ENCODE measurements at places on chromosomes 1 and 21.

GRCh38 chr1:26890467-26890796, 349 bp upstream of the GPN2 start:
- no peaks in the 10 kb centered on the region for H3K27me3 ChIP-seq
- H3K36me3 ChIP-seq = no peaks in the 10 kb centered on the region
- H3K27ac ChIP-seq = peak overlapping the region; percentile 77

DNA sequence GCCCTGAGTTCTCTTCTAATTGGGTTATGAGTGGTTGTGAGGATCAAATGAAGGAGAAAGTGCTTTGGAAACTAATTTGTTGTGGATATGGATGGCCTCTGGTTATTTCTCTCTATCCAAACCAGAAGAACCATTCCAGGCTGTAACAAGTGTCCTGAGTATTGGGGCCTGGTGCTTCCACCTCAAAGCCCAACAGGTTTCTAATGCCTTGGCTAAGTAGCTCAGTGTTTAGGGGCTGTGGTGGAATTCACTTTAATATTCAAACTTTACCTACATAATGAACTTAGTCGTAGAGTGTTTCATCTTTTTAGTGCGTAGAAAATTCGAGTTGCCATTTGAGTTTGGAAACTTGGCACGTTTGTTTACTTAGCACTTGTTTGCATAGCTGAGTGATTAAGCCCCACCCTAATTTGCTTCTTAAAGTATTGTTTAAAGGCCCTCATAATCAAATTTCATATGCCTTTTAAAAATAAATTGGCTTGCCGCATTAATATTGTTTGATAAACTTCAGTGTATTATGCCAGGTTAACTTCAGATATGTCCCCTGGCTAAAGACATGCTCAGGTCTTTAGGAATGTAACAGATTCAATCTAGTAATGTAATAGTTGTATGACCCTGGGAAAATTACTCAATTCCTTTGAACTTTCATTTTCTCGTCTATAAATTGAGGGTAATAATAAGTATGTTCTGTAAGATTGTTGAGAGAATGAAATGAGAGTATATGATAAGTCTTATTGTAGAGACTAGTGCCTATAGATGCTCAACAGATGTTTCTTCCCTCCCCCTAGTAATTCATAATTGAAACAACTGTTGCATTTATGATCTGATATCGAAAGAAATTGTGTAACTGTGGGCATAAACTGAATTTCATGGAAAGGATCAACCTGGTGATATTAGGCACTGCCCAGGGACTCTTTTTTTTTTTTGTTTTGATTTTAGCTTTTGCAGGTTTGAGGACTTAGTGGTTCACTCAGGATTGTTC, 1.6 kb downstream of the AGO4 start:
- H3K27me3 ChIP-seq = no peaks in the 10 kb centered on the region
- peaks cover 2% of the 10 kb centered on the region for H3K4me1 ChIP-seq
- DNase-seq = no peak
- no peak overlapping the region for H3K27ac ChIP-seq
- H3K4me3 ChIP-seq = peak overlapping the region; percentile 88

DNA sequence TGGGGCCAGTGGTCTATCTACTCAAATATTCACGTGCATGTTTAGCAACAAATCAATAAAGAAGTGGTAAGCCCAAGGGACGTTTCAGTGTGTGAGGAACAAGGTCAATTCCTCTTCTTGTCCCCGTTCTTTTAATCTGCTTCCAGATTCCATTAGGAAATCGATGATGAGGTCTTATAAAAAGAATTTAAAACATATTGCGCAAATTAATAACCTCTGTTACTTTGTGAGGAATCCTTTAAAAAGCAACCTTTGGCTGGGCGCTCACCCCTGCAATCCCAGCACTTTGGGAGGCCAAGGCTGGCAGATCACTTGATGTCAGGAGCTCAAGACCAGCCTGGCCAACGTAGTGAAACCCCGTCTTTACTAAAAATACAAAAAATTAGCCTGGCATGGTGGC, 113.0 kb upstream of the TMPRSS2 start:
- no peaks in the 10 kb centered on the region for H3K4me1 ChIP-seq
- H3K36me3 ChIP-seq = no peaks in the 10 kb centered on the region

DNA sequence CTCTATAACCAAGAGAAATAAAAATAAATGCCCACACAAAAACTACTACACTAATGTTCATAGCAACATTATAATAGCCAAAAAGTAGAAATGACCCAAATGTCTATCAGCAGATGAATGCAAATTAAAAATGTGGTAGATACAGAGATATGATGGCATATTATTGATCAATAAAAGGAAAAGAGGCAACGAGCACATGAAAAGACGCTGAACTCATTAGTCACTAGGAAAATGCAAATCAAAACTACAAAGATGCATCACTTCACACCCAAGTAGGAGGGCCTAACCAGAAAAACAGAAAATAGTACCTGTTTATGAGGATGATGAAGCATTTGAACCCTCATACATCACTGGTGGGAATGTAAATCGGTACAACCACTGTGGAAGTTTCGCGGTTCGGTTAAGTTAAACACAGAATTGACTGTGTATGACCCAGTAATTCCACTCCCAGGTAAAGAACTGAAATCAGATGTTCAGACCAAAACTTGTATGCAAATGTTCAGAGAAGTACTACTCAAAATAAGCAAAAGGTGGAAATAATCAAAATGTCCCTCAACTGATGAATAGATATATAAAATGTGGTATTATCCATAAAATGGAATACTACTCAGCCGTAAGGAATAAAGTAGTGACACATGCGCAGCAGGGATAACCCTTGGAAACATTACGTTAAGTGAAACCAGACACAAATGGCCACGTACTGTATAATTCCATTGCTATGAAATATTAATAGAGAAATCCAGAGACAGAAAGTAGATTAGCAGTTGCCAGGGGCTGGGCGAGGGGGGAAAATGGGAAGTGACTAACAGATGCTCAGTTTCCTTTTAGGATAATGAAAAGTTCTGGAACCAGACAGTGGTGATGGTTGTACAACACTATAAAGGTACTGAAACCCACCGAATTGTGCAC, 3.1 kb downstream of the USP48 start:
- no peaks in the 10 kb centered on the region for H3K27me3 ChIP-seq
- peaks cover 4% of the 10 kb centered on the region for H3K4me1 ChIP-seq
- H3K27ac ChIP-seq = no peak overlapping the region
- DNase-seq = no peak

- H3K27ac ChIP-seq = no peak overlapping the region
- no peak overlapping the region for H3K4me3 ChIP-seq
- no peaks in the 10 kb centered on the region for H3K4me1 ChIP-seq
- no peaks in the 10 kb centered on the region for H3K36me3 ChIP-seq
- DNase-seq = no peak
- H3K27me3 ChIP-seq = no peaks in the 10 kb centered on the region
Measured at GRCh38 chr1:24535021-24535424, 20.9 kb upstream of the NCMAP start.

DNA sequence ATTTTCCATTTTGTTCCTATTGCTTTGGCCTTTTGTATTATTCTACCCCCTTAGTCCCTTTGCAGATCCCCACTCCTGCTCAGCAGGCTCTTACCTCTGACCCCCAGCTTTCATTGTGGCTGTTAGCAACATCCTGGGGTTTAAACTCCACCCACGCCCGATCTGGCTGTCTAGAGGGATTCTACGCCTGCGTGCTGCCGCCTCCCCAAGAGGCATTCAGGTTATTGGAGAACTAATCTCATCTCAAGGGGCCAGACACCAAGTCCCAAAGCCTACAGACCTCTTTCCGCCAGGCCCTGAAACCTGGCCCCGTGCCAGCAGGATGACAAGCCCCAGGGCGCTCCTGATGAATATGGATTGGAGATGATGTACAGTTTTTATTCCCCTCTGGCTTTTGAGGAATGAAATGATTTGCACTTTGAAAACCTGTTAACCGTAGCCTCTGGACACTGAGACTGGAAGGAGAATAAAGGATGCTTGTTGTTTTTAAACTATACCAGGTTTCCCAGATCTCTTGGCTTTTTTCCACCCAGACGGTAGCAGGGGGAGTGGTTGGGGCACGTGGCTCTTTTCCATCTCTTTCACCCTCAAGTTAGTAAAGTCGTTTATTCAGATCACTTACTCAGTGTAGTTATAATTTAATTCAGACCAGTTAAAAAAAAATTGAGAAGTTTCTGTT, 14.5 kb upstream of the IKBKE start:
- H3K4me3 ChIP-seq = no peak overlapping the region
- H3K4me1 ChIP-seq = no peaks in the 10 kb centered on the region
- DNase-seq = no peak
- H3K27me3 ChIP-seq = no peaks in the 10 kb centered on the region
- no peaks in the 10 kb centered on the region for H3K36me3 ChIP-seq
- H3K27ac ChIP-seq = no peak overlapping the region

GRCh38 chr1:48617252-48617651, 145.2 kb upstream of the SPATA6 start:
- DNase-seq = no peak
- no peaks in the 10 kb centered on the region for H3K4me1 ChIP-seq
- H3K27ac ChIP-seq = no peak overlapping the region

DNA sequence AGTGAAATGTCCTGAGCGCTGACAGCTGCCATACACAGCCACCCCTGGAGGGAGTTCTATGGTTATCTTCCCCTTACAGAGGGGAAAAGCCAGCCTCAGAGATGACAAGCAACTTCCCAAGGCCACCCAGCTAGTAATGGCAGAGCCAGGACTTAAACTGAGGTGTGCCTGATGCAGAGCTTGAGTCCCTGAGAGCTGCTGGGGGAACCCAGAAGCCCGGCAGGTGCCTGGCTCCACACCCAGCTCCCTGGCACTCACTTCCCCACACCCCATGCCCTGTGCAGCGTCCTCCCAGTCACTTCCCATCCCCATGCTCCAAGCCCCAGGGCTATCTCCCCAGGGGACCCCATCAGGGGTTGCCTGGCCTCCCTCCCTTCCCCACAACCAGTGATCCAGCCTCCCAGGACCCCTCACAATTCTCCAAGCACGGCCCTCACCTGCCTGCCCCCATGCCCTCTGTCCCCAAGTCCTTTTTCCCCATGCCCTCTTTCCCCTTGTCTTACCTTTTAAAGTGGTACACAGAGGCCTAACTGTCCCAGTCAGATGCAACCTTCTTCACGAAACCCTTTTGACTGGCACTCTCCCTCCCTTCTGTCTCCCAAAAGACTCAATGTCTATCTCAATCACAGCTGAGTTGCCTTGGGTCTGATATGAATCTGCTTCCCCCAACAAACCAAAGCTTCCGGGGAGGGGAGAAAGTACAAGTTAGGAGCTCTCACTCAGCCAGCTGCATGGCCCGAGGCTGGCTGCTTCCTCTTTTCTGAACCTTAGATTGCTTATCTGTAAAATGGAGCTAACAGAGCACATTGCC, 39.8 kb upstream of the LRP8 start:
- H3K4me3 ChIP-seq = no peak overlapping the region
- H3K36me3 ChIP-seq = no peaks in the 10 kb centered on the region
- no peaks in the 10 kb centered on the region for H3K4me1 ChIP-seq
- H3K27me3 ChIP-seq = no peaks in the 10 kb centered on the region

DNA sequence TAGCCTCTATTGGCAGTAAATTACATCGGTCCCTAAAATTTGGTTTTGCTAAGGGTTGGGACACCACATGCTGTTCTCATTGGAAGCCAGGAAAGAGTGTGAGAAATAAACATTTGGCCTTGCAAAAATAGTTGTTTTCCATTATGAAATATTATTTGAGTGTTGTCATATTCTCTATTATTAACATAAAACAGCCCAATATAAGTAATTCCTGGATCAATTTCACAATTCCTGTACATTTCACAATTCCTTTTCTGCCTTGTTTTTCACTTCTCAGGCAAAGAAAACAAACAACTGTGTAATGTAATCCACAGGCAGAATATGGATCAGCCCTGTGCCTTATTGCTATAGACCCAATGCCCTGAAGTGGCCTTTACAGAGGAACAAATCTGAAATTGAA, 40.5 kb downstream of the C1orf87 start:
- H3K27ac ChIP-seq = no peak overlapping the region
- DNase-seq = no peak
- H3K27me3 ChIP-seq = no peaks in the 10 kb centered on the region
- no peak overlapping the region for H3K4me3 ChIP-seq
- H3K36me3 ChIP-seq = no peaks in the 10 kb centered on the region
- peaks cover 2% of the 10 kb centered on the region for H3K4me1 ChIP-seq

DNA sequence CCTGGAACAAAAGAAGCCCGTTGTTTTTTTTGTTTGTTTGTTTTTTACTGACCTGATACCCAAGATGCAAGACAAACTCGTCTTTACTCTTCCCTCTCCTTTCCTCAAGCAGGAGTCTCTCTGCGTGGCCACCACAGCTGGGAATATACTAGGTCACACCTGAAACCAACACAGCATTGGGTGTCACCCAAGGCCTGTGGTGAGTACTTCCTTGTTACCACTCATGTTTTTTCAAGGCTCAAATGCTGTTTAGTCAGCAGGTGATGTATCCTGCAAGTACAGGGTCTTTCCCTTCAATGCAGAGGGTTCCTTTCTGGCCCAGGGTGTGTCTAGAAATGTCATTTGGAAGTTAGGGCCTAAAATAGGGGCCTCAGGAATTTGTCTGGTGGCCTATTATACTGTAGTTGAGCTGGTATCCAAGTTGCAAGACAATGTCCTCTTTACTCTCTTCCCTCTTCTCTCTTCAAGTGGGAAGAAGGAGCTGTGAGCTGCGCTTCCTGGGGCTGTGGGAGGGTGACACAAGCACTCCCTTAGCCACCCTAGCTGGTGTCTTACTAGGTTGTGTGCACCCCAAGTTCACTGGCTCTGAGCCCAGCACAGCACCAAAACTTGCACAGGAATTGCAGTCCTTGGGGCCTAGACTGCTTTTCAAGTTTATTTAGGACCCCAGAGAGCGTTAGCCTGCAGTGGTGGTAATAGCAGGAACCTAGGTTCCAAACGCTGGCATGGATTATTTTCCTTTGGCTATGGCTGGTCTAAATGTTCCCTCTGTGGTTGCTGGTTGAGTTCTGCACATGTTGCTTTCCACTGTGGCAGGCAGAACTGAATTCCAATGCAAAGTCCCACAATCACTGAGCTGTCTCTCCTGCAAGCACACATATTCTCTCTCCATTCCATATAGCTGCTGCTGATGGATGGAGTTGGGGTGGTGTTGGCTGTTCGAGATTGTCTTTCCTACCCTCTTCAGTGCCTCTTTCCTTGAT, 91.4 kb upstream of the LYPLAL1 start:
- H3K36me3 ChIP-seq = no peaks in the 10 kb centered on the region
- no peak overlapping the region for H3K27ac ChIP-seq
- H3K27me3 ChIP-seq = no peaks in the 10 kb centered on the region
- DNase-seq = no peak
- H3K4me3 ChIP-seq = no peak overlapping the region
- H3K4me1 ChIP-seq = no peaks in the 10 kb centered on the region

DNA sequence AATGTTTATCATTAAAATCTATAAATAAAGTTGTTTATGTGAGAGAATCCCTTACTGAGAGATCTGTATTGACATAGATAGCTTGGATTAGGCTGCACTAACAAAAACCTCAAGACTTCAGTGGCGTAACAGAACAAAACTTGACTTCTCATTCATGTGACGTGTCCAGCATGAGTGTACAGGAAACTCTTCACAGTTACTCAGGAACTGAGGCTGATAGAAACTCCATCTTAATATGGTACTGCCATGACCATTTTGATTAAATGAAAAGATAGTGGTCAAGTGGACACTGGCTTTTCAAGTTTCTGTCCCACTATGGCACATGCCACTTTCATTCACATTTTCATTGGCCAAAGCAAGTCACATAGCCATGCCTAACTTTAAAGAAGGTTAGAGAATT, 3.7 kb downstream of the ST3GAL3 start:
- H3K27me3 ChIP-seq = no peaks in the 10 kb centered on the region
- H3K4me3 ChIP-seq = no peak overlapping the region
- DNase-seq = no peak
- peaks cover 4% of the 10 kb centered on the region for H3K4me1 ChIP-seq
- H3K36me3 ChIP-seq = no peaks in the 10 kb centered on the region
- no peak overlapping the region for H3K27ac ChIP-seq
